ENCODE measurements at places on chromosomes 11 and 22.

DNA sequence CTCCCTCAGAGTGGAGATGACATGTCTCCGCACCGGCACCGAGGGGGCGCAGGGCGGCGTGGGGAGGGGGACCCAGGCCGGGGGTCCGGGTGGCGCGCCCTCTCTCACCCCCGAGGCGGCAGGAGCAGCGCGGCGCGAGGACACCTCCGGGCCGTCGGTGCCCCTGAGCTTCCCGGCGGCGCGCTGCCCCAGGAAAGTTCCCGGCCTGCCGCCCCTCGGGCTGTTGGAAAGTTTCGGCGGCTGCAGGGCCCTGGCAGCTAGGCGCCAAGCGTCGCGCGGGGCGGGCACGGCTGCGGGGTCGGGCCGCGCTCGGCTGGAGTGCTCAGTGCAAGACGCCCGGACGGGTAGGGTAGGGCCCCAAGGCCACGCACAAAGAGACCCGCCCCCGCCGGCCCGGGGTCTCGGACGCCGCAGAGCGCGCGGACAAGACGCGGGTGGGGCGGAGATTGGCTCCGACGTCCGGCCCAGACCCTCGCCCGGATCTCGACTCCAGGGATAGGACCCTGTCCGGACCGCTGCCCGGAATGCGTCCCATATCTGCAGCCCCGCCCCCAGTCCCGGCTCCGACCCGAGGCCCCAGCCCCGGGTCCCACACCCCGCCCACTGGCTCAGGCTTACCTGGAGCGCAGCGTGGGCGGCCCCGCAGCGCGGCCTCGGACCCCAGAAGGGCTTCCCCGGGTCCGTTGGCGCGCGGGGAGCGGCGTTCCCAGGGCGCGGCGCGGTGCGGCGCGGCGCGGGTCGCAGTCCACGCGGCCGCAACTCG is 471 bp downstream of the ARVCF start:
- DNase-seq: no peak

GRCh38 chr22:17910561-17911311 is 113.6 kb downstream of the MICAL3 start:
- DNase-seq: peak; percentile 34

DNA sequence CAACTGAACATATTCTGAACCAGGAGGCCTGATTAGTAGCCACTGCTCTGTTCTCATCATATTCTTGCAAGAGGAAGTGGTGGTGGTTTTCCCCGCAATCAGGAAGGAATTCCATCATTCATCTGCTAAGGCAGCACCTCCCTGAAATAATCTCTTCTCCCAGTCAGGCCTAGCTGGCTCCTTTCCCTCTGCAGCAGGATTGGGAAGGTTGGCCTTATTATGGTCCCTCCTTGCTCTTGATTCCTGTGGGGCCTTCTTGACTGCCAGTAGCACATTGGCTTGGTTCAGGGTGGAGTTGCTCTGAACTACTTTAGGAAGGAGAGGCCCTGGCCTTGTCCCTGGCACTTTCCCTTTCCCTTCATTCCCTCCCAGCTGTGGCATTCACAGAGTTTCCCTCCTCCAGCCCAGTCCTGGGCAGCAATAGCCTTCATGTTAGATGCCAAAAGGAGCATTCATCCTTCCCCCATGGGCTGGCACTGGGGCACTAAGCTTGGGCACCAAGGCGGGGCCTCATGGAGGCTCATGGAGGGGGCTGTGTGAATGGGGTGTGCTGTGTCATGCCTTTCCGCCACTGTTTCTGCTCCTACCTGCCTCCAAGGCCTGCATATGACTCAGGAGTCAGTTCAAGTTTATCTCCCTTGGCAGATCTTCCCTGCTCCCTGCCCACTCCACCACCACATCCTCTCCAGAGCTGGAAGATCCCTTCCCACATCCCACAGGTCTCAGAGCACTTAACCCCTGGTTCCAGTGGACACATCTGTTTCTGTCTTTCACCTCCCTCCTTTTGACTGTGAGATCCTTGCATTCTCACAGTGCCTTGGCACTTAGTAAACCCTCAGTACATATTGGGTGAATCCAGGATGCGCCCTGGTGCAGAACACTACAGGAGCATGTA is 27.6 kb upstream of the CD44 start:
- peak; percentile 51 for DNase-seq

DNA sequence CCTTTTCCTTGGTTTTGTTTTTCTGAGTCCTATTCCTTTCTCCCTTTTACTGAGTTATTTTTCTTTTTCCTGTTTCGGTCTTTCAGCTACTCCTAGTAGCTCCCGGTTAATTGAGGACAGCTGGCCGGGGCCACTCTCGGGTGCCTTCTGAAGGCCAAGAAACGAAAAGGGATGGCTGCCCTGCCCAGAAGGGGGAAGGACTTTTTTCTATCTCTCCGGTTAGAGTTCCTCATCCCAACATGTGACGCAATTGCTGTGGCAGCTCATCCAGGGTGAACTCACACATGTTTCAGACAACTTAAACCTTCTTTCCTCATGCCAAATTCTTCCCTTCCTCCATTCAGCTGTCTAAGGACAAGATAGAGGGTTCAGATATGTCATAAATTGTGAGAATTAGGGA is 83.6 kb downstream of the PIWIL4 start:
- no peak for DNase-seq

GRCh38 chr11:42555190-42555589 is 756.6 kb upstream of the API5 start:
- no peak for DNase-seq

GRCh38 chr22:32735526-32735925 is 66.0 kb upstream of the TIMP3 start:
- DNase-seq: no peak

- no peak for DNase-seq
These were observed 76.5 kb downstream of the TMPRSS5 start for GRCh38 chr11:113629562-113629961.

- no peak for DNase-seq
These were observed 60.1 kb upstream of the MPEG1 start for GRCh38 chr11:59272771-59273372.

DNA sequence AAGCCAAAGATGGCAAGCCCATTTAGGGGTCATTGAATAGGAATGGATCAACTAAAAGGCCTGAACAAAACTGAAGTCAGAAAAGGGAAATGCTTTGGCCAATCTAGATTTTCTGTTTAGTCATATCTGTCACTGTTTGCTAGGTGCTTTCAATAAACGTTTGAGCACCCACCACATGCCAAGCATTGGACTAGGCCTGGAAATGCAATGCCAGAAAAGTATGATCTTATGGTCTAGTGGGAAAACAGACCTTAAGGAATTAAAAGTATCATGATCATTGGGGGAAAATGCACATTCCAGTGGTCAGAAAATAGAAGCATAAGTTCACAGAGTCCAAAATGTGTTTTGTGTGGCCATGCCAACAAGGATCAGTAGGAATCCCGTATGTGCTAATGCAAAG is 76.8 kb upstream of the BIRC3 start:
- DNase-seq: no peak

GRCh38 chr11:16528639-16529038 is 172.3 kb upstream of the SOX6 start:
- DNase-seq: no peak

DNA sequence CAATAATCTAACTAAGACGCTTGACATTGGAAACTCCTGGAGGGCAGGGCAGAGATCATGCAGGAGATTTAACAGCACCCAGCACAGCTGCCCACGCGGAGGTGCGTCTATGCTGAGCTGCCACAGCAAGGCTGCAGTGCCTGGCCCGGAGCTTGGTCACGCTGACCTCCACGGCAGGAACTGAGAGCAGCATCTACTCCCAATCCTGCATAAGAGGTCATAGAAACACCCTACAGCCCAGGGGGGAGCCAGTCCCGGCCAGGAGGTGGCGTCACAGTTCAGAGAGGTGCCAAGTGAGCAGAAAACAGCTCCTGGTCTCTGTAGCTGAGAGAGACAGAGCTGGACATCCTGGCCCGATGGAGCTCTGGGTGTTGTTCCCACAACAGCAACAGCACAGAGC is 121.1 kb upstream of the TMEM45B start:
- no peak for DNase-seq

GRCh38 chr11:35546317-35546716 is 20.9 kb upstream of the PAMR1 start:
- no peak for DNase-seq

DNA sequence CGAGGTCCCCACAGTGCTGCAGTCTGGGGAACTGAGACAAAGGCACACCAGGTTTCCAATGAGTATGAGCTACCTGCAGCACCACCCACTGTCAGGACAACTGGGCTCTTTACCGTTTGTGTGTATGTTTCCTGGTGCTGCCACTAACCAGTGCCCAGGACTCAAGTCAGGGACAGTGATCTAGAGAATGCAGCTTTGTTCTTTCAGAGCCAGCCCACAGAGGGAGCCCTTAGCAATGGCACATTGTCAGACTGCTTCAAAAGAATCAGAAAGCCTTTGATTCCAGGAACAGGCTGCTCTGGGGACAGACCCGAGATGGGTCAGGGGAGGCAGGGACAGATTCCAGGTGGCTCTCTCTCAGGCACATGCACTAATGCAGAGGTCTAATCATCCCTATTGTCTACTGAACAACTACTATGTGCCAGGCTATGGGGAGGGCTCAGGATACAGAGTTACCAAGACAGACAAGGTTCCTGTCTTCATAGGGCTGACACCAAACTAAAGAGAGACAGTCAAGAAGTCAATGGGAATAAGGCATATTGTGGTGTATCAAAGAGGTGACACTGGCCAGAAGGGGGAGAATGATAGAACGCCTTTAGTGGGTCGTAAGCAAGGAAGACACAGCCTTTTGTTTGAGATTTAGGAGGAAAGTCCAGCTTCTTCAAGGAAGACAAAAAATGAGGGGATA is 103.7 kb downstream of the VPREB1 start:
- no peak for DNase-seq

GRCh38 chr11:2881076-2881980 is 4.2 kb downstream of the CDKN1C start:
- no peak for DNase-seq

DNA sequence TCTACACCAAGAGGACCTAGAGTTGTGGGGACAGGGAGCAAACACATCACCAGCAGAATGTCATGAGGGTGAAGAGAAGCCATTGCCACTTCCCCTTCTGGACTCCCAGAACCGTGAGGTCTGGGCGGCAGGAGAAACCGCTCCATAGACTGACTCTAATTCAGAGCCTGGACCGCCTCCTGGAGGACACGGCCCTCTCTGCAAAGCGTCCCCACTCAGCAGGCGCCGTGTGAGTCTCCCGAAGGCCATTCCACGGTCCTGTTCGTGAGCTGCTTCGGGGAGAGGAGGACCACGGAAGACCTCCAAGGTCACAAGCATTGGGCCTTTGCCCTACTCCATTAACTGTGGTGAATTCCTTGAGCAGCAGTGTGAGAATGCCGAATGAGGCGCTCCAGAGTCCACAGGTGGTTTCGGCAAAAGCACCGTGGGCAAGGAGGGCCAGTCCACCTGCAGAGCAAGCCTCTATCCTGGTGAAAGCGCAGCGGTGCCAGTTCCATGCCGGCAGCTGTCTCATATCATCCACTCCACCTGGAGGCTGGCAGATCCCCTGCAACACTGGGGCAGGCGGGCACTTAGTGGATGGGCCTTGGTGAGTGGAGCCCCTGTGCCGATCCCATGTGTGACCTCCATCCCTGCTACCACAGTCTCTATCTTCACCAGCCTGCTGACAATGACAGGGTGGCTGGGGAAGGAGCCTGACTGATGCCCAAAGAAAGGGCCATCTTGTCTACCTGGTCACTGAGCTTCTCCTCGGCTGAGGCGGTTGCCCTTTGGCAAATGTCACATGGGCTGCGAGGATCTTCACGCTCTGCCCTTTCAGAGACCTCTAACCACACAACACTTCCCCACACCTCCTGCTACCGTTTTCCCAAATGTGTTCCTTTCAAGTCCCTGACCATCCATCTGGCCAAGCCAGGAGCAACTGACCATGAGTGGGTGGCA is 7.5 kb downstream of the C11orf21 start:
- DNase-seq: no peak

DNA sequence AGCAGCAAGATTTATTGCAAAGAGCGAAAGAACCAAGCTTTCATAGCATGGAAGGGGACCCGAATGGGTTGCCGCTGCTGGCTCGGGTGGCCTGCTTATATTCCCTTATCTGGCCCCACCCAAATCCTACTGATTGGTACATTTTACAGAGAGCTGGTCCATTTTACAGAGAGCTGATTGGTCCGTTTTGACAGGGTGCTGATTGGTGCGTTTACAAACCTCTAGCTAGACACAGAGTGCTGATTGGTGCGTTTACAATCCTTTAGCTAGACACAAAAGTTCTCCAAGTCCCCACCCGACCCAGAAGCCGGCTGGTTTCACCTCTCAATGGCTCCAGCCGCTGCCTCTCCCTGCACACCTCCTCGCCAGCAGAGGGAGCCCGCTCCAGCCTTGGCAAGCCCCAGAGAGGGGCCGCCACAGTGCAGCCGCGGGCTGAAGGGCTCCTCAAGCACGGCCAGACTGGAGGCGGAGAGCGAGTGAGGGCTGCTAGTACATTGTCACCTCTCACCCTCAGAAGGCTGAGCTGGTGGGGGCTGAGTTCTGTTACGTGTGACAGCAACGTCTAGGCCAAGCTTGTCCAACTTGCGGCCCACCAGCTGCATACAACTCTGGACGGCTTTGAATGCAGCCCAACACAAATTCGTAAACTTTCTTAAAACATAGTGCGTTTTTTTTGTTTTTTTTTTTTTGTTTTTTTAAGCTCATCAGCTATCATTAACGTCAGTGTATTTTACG is 8.7 kb downstream of the PTH start:
- DNase-seq: no peak

- DNase-seq: no peak
These were observed 983 bp downstream of the NARS2 start for GRCh38 chr11:78573681-78574080.

DNA sequence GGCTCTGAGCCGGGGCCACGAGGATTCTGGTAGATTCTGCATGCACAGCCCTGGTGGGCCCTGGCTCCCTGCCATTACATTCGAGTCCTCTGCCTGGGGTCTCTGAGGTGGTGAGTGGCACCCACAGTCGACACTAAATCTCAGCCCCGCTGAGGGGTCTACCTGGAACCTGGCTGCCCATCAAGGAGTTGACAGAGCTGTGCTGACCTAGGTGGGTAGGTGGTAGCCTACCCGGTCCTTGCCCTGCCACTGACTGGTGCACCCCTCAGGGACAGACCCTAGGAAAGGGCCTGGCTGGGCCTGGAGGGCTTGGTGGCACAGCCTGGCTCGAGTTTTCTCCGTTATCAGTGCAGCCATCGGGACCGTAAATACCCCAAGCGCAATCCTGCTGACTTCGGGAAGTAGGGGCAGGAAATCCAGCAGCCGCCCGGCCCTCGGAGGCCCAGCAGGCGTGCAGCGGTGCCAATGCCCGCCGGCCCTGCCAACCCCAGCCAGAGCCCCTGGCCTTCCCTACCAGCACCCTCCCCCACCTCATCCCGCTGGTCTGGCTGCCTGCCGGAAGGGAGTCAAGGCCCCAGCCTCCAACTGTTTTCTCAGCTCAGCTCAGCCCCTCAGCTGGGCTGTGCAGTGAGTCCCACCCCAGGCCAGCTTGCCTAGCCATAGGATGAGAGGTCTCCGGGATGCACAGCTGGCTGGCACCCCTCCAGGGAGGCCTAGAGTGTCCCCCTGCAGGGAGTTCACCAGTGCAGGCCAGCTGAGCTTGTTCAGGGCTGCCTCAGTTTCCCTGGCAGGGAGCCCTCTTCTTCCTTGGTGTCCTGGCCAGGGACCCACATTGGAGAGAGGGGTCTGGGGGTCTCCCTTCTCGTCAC is 80.4 kb upstream of the KCNQ1OT1 start:
- no peak for DNase-seq

GRCh38 chr22:39257901-39258475 is 13.2 kb upstream of the PDGFB start:
- no peak for DNase-seq
